ENCODE measurements at places on chromosomes 11 and 22.
A peak's percentile ranks its signal among the peaks of the same experiment; 100 is the strongest.

DNA sequence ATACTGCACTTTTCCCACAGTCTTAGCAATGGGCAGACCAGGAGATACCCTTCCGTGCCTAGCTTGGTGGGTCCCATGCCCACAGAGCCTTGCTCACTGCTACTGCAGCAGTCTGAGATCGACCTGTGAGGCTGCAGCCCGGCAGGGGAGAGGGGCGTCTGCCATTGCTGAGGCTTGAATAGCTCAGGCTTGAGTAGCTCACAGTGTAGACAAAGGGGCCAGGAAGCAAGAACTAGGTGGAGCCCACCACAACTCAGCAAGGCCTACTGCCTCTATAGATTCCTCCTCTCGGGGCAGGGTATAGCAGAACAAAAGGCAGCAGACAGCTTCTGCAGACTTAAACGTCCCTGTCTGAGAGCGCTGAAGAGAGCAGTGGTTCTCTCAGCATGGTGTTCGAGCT is 118.1 kb downstream of the BARX2 start:
- no peak for DNase-seq

DNA sequence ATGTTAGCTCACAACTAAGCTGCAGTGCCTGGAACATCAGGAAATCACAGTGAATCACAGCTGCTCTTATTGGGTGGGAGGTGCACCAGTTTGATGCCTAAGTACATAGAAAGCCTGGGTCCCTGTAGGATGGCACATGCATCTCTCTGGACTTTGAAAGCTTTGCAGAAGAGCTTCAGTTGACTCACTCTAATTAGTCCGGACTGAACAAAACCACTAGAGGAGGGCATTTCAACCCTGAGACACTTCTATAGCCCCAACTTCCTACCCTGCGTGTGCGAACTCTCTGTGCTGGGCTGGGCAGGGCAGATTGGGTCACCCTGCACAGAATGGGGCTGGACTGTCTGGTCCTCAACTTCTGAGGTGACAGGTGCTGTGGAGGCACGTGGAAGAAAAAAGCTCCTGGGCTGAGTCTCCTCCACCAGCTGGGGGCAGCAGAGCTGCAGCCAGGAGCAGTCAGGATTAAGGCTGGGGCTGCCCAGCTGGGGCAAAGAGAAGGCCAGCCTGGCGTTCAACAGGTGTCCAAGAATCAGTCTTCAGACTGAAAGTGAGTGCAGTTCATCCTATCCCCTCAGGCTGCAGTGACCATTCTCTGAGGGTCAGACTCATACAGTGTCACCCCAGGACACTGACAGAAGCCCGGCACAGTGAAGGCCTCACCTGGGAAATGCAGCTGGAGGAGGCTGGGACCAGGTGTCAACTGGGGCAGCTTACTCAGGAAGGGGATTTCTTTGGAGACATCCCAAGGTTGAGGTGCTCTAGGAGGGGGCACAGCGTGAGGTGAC is 22.1 kb downstream of the GGTLC2 start:
- peak; percentile 33 for DNase-seq

DNA sequence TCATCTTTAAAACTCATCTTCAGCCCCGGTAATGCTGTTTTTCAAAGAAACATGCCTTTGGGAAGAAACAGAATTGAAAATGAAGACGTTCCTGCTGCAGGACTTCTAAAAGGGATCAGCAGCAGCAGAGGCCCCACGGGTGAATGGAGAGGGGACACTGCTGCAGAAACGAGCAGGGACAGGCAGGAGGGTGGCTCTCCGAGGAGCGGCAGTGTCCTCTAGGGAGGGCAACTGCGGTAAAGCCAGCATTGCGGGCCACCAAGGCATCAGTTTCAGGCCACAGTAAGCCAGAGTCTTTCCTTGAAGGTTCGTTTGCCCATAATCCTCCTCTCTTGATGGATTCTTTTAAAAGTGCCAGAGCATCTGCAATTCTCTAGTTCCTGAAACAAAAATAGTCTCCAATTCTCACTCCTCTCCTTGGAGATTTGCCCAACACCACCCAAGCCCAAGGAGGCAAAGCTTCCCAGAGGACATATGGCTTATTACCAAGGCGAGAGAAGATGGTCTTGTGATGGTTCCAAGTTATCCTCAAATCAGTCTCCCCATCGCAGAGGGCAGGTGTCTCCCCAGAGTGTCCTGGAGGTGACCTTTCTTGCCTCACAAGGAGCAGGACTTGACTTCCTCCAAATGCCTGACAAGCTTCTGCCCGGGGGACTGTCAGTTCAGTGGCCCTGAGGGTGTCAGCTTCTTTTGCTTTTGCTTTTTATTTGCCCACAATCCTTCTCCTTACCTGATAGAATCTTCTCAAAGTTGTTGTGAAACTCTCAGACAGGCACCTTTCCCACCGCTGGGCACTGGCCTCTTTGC is 341.1 kb upstream of the B3GAT1 start:
- no peak for DNase-seq

DNA sequence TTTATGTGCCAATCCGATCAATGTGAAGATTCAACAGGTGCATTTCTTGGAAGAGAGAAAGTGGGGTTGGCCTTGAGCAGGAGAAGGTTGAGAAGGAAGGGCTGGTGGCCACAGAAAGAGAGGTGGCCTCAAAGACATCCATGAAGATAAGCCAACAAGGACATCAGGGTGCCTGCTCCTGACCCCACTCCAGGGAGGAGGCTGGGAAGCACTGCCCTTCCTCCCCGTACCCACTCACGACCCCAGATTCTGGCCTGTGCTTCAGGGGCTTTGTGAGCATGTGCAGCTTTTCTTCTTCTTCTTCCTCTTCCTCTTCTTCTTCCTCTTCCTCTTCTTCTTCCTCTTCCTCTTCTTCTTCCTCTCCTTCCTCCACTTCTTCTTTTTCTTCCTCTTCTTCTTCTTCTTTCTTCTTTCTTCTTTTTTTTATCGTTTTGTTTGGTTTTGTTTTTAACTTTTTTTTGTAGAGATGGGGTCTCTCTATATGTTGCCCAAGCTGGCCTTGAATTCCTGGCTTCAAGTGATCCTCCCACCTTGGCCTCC is 30.3 kb downstream of the DKK3 start:
- no peak for DNase-seq

DNA sequence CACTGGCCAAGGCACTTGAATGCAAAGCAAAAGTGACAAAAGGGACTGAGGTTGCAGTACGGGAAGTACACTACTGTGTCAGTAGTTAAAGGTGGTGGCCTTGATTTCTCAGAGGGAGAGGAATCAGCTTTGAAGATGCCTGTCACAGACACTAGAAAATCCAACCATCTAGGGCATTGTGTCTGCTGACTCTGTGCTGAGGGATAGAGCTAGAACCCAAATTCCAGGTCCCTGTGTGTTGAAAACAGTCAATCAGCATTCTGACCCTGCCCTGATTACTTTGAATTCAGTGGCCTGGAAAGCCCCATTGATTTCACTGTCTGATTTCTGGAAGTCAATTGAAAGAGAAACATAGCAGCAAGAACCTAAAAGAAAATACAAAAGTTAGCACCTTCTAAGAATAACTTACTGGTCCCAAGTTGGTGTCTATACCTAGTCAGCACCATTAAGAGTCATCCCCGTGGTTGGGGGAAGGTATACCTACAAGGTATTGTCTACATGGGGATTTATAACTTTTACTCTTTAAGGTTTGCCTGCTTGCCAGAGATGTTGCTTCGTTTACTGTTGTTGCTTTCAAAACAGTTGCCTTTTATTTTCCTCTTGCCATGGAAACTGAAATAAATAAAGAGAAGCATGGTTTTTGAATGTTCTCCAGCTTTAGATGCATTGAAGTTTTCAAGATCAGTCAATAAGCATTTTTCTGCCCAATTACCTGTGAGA is 97.3 kb downstream of the PDHX start:
- DNase-seq, result no peak

GRCh38 chr11:57885298-57886050 is 123.9 kb downstream of the CTNND1 start:
- DNase-seq, result peak; percentile 44

DNA sequence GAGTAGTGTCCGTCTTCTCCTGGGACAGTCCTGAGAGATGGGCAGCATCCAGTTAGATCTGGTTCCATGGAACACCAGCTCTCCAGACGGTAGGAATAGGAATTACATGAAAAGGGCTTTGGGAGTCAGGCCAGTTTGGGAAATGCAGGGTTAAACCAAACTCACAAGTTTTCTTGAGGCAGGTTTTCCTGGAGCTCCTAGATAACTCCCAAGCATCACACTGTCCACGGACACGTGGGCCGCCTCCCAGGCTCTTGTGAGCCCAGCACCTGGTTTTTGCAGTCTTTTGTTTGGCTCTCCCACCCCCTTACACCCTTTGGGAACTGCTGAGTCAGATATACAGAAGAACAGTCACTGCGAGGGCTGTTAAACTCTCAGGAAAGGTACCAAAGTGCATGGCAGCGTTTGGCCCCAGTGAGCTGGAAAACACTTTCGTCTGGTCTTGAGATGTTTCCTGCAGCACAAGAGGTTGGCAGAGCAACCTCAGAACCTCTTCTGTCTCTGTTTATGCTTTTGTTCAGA is 90.0 kb downstream of the BCR start:
- peak; percentile 57 for DNase-seq

DNA sequence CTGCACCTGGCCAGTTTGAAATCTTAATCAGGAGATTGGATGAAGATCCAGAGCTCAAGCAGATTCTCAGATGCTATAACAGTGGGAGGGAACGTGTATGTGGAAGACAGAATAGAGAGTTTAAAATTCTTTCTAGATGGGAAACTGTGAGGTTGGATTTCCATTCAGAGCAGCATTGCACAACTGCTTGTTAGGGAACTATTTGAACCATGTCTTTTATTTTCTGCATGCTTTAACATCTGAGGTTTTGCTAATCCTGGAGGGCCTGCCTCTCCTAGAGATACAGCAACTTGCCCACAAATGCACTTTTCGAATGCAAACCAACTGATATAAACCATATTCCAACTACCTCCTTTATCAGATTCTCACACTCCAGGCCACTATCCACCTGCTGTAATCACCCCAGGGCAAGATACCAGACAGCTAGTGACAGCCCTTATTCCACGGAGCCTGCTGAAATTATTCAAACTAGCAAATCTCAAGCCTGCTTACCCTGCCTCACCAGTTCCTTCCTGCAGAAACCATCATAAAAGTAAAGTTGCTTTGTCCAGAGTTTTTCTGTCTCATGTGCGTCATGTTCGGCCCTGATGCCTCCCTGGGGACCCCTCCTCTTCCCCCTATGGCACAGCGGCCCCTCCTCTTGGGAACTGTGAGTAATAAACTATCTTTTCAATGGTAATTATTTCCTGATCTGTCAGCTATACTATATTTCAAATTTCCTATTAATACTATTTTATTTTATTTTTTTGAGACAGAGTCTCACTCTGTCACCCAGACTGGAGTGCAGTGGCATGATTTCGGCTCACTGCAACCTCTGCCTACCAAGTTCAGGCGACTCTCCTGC is 18.4 kb upstream of the SEC14L4 start:
- DNase-seq, result no peak

DNA sequence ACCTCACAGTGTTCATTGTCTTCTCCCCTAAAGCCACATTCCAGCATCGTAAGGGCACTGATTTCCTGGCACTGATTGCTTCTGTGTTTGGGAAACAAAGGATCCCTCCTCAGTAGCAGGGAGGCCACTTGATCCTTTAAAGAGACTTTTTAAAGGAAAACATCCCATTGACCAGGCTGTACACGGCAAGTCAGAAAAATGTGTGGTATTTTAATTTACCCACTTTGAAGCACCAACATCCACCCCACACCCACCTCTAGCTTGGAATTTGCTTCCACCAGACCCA is 364.9 kb downstream of the SHANK2 start:
- no peak for DNase-seq
